ENCODE measurements at places on chromosomes 7 and 10.

DNA sequence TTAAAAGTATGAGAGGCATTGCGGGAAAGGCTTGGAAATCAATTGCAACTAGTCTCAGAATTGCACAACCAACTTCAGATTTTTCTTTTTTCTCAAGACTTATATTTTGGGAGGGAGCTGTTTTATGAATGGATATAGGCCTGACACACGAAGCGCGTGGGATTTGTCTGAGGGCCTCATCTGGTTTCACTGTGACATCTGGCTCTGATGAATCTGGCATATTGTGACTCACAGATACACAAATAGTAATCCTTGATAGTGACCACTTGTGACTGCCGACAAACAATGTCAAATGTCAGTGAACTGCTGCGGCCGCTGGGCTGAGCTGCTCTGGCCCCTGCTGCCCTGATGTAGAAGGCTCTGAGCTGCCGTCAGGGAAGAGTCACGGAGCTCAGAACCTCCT is 655.1 kb downstream of the INHBA start:
- no peak for DNase-seq

DNA sequence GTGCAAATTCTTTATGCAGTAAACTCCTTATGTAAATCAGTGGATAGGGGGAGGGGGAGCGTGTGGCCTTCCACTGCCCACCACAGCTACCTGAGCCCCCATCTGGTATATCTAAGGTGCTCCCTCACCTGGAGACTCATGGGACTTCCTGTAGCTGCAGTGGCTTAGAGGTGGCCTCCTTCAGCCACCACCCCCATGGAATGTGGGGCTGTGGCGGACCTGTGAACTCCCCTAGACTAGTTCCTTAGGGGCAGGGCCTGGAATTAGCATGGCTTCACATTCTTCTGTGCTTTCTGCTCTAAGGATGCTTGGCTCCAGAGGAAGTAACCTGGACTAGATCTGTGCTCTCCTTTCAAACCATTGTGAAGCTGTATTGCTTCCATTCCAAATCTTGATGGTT is 550.5 kb upstream of the COBL start:
- DNase-seq: no peak

GRCh38 chr10:29322918-29323317 is 34.0 kb downstream of the LYZL1 start:
- no peak for DNase-seq

GRCh38 chr7:133705596-133705995 is 421.5 kb upstream of the LRGUK start:
- DNase-seq: no peak

DNA sequence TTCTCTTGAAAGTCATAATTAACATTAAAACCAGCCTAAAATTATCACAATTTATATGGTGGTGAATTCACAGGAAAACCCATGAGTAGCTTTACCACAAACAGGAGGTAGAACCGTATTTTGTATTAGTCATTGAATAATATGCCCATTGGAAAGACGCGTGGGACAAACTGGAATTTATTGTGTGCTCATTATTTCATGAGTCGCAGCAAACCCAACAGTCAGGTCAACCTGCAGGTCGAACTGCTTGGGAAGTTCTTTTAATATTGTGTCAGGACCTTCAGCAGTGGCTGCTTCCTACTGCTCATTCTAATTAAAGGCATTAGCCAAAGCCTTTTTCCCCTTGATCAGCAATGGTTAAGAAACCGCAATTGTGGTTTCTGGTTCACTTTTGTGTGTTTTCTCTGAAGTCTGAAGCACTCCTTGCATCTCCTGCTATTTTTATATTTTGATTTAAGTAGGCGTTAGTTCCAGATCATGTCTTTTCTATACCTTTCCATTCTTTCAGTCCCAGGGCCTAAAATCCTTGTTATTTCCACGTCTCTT is 100.1 kb downstream of the RAB11FIP2 start:
- DNase-seq: no peak

GRCh38 chr7:37007268-37007667 is 283.0 kb upstream of the AOAH start:
- no peak for DNase-seq

DNA sequence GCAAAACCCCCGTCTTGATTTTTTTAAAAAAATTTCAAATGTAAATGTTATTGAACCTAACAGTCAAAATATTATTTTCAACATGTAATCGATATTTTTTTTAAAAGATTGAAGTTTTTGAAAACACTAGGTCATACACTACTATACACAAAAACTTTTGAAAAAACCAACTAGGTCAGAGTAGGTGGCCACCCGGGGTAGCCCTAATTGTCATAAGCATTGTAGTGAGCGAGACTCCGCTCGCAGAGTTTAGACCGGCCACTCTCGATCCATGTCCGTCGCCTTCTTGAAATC is 417 bp downstream of the RFC2 start:
- DNase-seq: no peak

GRCh38 chr10:114326795-114327194 is 77.5 kb downstream of the AFAP1L2 start:
- DNase-seq: no peak

- no peak for DNase-seq
These were observed 42.6 kb upstream of the SLC35G1 start for GRCh38 chr10:93851169-93851568.

DNA sequence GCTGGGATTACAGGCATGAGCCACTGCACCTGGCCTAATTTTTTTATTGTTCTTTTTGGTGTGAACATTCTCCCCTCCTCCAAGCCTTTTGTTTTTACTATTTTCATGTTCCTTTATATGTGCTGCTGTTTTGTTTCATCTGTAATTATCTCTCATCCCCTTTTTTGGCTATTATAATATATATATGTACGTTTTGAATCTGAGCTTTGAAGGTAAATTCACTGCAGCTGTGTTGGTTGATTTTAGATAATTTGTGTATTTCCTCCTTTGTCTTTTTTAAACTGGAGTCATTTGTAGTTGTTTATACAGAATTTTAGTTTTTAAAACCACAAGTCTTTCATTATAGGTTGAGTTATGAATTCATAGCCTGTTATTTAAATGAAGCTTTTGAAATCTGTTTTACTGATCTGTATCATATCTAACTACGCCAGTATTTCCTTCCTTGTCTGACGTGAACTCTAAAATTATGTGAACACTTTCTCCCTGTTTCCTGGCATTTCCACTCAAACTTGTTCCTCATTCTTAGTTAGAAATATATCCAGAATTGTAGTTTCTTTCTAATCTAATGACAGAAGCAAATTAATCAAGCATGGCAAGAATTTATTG is 54.9 kb downstream of the PTEN start:
- no peak for DNase-seq

GRCh38 chr10:49371967-49372366 is 23.9 kb downstream of the DRGX start:
- no peak for DNase-seq

GRCh38 chr10:108204528-108205305 is 1040.2 kb upstream of the SORCS1 start:
- no peak for DNase-seq

DNA sequence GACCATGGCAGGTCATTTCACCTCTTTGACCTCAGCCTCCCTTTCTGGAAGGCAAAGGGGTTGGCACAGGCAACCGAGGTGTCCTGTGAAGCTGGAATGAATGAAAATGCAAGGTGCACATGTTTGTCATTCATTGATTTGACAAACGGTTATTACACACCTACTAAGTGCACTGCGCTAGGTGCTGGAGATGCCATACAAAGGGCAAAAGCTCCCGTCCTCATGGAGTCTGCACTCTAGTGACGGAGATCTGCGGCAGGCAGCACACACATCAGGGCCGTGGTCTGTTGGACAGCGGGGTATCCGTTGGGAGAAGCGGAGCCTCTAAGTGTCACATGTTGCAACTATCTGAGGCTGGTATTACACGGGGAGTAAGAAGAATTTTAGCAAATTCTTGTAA is 44.2 kb downstream of the PRF1 start:
- no peak for DNase-seq

DNA sequence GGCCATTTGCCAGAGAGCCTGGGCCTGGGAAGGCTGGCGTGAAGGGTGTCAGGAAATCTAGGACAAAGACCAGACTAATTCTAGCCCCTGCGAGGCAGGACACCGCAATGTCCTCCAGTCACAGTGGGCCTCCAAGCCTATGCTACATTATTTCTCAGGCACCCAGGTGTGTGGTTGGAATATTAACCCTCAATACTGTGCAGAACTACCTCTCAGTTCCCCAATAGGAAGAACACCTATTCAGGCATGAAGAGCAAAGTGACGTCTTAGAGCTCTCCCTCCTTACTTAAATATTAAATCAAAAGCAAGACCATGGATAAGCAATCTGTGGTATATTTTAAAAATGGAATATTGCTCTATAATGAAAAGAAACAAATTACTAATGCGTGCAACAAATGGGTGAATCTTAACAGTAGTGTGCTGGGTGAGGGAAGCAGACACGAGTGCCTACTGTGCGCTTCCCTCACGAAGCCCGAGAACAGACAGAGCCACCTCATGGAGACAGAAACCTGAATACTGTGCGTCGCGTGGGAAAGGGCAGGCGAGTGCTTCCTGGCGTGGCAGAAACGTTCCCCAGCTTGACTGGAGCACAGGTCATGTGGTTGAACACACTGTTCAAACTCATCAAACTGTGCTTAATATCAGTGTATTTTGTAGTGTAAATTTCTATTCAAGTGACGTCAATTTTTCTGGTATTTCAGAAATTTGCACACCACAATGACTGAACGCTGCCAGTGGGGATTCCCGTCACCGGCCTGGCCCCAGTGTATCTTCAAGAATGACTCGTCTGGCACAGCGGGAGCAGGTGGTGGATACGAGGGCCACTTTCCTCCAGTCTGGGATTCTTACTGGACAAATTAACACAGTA is 15.5 kb upstream of the PTPRN2 start:
- DNase-seq: no peak

- no peak for DNase-seq
These were observed 6.2 kb downstream of the TMEM236 start for GRCh38 chr10:17758200-17758599.

GRCh38 chr10:69751214-69751613 is 50.5 kb upstream of the COL13A1 start:
- no peak for DNase-seq
